HepG2 (cell line): ENCODE measurements at places on chromosomes 6 and 20. TPM values are rescaled to one million over a fixed set of nuclear protein-coding genes. Genes with fewer than 3 reads are reported as not detected.

SAMD3 gene
- not detected in 2 replicates for total RNA-seq

DNA sequence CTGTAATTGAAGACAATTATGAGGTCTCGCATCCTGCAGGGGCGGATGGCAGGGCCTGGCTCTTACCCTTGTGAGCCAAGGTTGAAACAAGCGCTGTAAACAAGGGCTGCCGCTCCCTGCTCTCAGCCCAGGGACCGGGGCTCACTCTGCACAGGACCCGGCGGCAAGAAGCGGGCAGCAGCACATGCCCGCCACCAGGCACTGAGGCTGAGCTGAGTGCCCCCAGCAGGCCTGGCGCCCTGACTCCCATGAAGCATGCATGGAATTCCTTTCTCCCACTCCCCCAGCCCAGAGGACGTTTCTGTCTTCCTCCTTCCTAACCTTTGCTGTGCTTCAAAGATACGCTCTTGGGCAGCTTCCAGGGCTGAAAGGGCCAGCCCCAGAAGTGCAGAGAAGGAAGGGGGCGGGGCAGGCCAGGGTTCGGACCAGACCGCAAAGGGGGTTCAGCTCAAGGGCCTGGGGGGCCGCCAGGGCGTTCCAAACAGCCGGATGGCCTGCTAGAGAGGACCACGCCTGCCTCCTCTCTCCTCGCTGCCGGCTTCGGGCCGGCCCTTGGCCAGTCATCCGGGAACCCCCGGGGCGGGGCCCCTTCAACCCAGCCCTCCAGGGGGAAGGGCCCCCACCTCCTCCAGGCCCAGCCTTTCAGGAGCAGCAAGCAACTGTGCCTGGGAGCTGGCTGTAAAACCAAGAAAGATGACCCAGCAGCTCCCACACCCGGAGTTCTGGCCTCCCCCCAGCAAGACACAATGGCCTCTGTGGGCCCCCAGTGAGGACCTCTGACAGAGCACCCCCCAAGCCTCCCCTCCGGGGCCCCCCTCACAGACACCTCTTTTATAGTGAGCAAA, 109.9 kb downstream of the NOL4L start:
- peak; percentile 86 for DNase-seq
- peak overlapping the region; percentile 51 for H3K4me3 ChIP-seq
- H3K27me3 ChIP-seq: no peaks in the 10 kb centered on the region
- peaks cover 100% of the 10 kb centered on the region for H3K4me1 ChIP-seq

- no peaks in the 10 kb centered on the region for H3K36me3 ChIP-seq
- H3K27ac ChIP-seq: peak overlapping the region; percentile 55
- H3K4me1 ChIP-seq: peaks cover 93% of the 10 kb centered on the region
- no peaks in the 10 kb centered on the region for H3K27me3 ChIP-seq
- peak overlapping the region; percentile 4; the same call in 1 of the 2 replicates for H3K4me3 ChIP-seq
These were observed 8.5 kb upstream of the PBOV1 start for GRCh38 chr6:138226700-138227315.

- no peak for DNase-seq
- no peaks in the 10 kb centered on the region for H3K36me3 ChIP-seq
- no peak overlapping the region for H3K27ac ChIP-seq
- H3K4me1 ChIP-seq: peaks cover 17% of the 10 kb centered on the region
These were observed 58.9 kb upstream of the NXT1 start for GRCh38 chr20:23291575-23292240.

GRCh38 chr20:18003897-18004296, 35.1 kb downstream of the MGME1 start:
- peaks cover 5% of the 10 kb centered on the region; the same call in 1 of the 2 replicates for H3K27me3 ChIP-seq
- H3K36me3 ChIP-seq: no peaks in the 10 kb centered on the region
- H3K4me1 ChIP-seq: peaks cover 68% of the 10 kb centered on the region
- no peak overlapping the region for H3K27ac ChIP-seq

LATS1 gene
- total RNA-seq: 12.6 and 16.4 TPM in 2 replicates

GRCh38 chr6:125022391-125022989, 60.3 kb downstream of the RNF217 start:
- H3K27me3 ChIP-seq: no peaks in the 10 kb centered on the region
- no peaks in the 10 kb centered on the region for H3K4me1 ChIP-seq
- no peaks in the 10 kb centered on the region for H3K36me3 ChIP-seq
- no peak overlapping the region for H3K27ac ChIP-seq
- no peak for DNase-seq

PPP1R3G gene
- total RNA-seq: 0.56 and 1.2 TPM in 2 replicates

DNA sequence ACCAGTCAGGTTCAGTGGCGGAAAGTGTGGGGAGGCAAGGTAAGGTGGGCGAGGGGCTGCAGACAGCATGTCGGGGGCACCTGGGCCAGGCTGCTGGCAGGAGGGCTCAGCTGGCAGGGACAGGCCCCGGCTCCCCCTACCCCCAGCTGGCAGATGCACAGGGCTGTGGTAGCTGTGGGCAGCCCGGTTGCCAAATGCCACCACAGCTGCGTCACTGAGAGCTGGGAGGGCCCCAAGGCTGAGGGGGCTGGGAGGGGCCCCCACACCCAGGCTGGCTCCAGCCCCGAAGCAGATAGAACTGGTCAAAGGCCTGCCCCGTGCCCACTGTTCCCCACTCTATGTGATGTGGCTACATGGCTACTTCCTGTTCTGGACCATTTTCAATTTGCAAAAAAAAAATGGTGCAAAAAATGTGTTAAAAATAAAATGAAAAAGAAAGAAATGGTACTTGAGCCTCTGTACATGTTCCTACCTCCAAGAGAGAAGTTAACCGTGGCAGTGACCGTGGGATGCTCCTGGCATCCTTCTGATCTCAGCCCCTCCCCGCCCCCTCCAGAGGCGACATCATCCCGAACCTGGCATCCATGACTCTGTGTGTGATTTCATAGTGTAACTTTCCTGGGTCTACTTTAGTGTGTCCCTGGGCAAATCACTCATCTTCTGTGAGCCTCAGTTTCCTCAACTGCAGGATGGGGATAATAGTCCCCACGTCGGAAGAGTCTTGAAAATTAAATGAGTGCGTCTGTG, 64.4 kb downstream of the UBE2V1 start:
- H3K27ac ChIP-seq: no peak overlapping the region
- DNase-seq: no peak
- H3K4me3 ChIP-seq: no peak overlapping the region

- peaks cover 75% of the 10 kb centered on the region for H3K27me3 ChIP-seq
- no peak overlapping the region for H3K4me3 ChIP-seq
- H3K27ac ChIP-seq: no peak overlapping the region
These were observed 296.1 kb downstream of the TFAP2C start for GRCh38 chr20:56925082-56925830.

TP53TG5 gene
- total RNA-seq: not detected in 2 replicates

GRCh38 chr6:42239333-42239732, 21.7 kb upstream of the MRPS10 start:
- no peaks in the 10 kb centered on the region for H3K4me1 ChIP-seq
- no peaks in the 10 kb centered on the region for H3K36me3 ChIP-seq
- H3K27ac ChIP-seq: no peak overlapping the region
- DNase-seq: no peak

SEL1L2 gene
- total RNA-seq: not detected in 2 replicates

SMLR1 gene
- 97.8 and 104 TPM in 2 replicates for total RNA-seq

CLPSL2 gene
- not detected in 2 replicates for total RNA-seq

TINAG gene
- total RNA-seq: 0.15 TPM in 1 of 2 replicates, not detected in the other

GRCh38 chr6:25472906-25473305, 179.1 kb upstream of the SCGN start:
- no peak overlapping the region for H3K27ac ChIP-seq
- H3K4me1 ChIP-seq: no peaks in the 10 kb centered on the region
- no peak for DNase-seq
- no peaks in the 10 kb centered on the region for H3K36me3 ChIP-seq
- H3K4me3 ChIP-seq: no peak overlapping the region

PIM1 gene
- total RNA-seq: 19.1 and 29.4 TPM in 2 replicates

AIF1 gene
- total RNA-seq: not detected in 2 replicates

C20orf202 gene
- 0.20 TPM in 2 replicates for total RNA-seq

DNA sequence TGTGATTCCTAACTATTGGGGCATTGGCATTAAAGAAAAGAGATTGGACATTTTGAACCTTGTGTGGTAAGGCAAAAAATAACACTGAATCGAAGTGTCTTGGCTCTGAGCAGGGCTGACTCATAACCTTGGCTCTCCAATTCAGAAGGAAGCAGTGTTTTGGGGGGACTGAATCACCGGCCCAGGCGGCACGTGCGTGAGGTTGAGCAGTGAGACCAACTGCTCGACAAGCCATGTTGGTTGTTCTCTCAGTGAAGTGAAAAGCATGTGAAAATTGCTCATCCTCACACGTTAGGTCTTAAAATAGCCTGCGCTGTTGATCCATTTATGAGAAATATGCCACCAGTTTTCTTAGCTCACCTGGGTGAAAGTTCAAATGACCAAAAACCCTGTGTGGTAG, 137.8 kb upstream of the SPACA1 start:
- no peak overlapping the region for H3K4me3 ChIP-seq
- H3K27me3 ChIP-seq: no peaks in the 10 kb centered on the region
- DNase-seq: no peak

GRCh38 chr6:24659561-24659960, 7.1 kb downstream of the TDP2 start:
- H3K36me3 ChIP-seq: peaks cover 18% of the 10 kb centered on the region
- DNase-seq: no peak
- no peak overlapping the region for H3K4me3 ChIP-seq
- no peaks in the 10 kb centered on the region for H3K27me3 ChIP-seq
- H3K4me1 ChIP-seq: peaks cover 56% of the 10 kb centered on the region

GRCh38 chr6:30071081-30071818, 4.3 kb downstream of the PPP1R11 start:
- no peak overlapping the region for H3K4me3 ChIP-seq
- peaks cover 54% of the 10 kb centered on the region for H3K4me1 ChIP-seq
- H3K36me3 ChIP-seq: peaks cover 6% of the 10 kb centered on the region; the same call in 2 of the 3 replicates
- DNase-seq: no peak

FAM162B gene
- not detected in 2 replicates for total RNA-seq

GRCh38 chr6:111417946-111418345, 65.1 kb downstream of the REV3L start:
- no peak overlapping the region for H3K27ac ChIP-seq
- H3K4me3 ChIP-seq: no peak overlapping the region
- no peak for DNase-seq
- H3K27me3 ChIP-seq: no peaks in the 10 kb centered on the region
- H3K4me1 ChIP-seq: peaks cover 13% of the 10 kb centered on the region

HLA-DRA gene
- not detected in 2 replicates for total RNA-seq

SLX4IP gene
- 7.3 and 9.5 TPM in 2 replicates for total RNA-seq

- DNase-seq: no peak
- no peak overlapping the region for H3K4me3 ChIP-seq
- no peaks in the 10 kb centered on the region for H3K27me3 ChIP-seq
- peak overlapping the region; percentile 54 for H3K27ac ChIP-seq
- H3K36me3 ChIP-seq: peaks cover 9% of the 10 kb centered on the region
These were observed 23.8 kb upstream of the PYGB start for GRCh38 chr20:25223765-25224720.

DNA sequence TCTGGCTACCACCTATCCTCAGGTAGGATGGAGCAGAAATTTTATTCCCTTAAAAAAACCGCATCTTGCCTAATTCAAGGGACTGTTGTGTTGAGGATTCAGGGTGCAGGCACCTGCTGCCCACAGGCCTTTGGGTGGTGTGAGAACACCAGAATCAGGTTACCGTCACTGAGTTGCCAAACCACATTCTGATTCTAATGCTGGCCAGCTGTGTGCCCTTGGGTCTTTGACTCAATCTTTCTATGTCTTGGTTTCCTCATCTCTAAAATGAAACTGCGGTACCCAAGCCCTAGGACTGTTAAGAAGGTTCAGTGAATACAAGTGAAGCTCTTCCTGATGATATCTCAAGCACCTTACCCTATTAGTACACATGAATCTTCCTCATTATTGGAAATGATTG, 827.3 kb downstream of the DHX35 start:
- H3K4me3 ChIP-seq: no peak overlapping the region
- DNase-seq: no peak
- no peaks in the 10 kb centered on the region for H3K36me3 ChIP-seq
- H3K4me1 ChIP-seq: no peaks in the 10 kb centered on the region
- no peaks in the 10 kb centered on the region for H3K27me3 ChIP-seq

DNA sequence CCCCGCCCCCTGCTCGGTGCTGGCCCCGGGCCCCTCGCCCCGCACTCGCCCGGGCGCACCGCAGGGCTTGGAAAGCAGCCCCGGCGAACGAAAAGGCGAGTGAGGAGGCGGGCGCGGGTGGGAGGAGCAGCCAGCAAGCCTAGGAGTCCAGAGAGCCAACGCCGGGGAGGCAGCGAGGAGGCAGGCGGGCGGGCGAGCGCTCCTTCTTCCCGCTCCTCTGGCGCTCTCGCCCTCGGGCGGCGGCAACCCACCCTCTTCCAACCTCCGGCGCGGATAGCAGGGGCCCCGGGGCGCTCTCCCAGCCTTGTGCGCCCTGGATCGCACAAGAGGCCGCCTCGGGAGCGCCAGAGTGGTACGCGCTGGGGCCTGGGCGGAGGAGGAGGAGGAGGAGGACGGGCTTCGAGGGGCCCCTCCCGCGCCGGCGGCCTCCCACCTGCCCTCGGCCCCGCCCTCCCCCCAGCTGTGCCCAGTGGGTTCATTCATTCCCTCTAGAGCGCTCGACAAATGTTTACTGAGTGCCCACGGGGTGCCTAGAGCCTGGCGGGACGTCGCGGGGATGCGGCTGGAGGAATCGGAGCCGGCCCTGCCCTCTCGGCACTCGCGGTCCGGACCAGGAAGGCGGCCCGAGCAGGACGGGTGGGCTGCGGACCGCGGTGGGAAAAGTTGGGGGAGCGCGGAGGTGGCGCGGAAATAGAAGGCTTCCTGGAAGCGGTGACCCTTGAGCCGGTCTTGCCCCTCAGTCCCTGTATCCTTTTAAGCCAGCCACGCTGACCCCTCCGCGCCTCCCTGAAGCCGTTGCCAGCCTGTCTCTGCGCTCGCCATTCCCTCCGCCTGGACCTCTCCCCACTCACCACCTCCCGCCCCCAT, at the start of gene BMP7:
BMP7 (minus strand) TSS at position 351 of the 867 bp plus-strand sequence. CDS start 519 bp downstream, outside the sequence.
- no peak within 1 kb of the TSS for H3K27ac ChIP-seq
- no peaks in the 10 kb centered on the region for H3K36me3 ChIP-seq
- DNase-seq: no peak
- H3K27me3 ChIP-seq: peaks cover 95% of the 10 kb centered on the region
- no peak within 1 kb of the TSS for H3K4me3 ChIP-seq

- H3K4me3 ChIP-seq: no peak overlapping the region
- H3K27ac ChIP-seq: no peak overlapping the region
- peaks cover 50% of the 10 kb centered on the region for H3K27me3 ChIP-seq
These were observed 11.3 kb upstream of the MYT1 start for GRCh38 chr20:64152906-64153305.

LHFPL5 gene
- total RNA-seq: not detected in 2 replicates

PACSIN1 gene
- total RNA-seq: not detected in 2 replicates
